Activated naive CD4-positive, alpha-beta T cell treated with Interleukin-2 at 50 U/mL for 16 hours (primary cell): ENCODE measurements at places on chromosomes 4 and X.
A peak's percentile ranks its signal among the peaks of the same experiment; 100 is the strongest.

DNA sequence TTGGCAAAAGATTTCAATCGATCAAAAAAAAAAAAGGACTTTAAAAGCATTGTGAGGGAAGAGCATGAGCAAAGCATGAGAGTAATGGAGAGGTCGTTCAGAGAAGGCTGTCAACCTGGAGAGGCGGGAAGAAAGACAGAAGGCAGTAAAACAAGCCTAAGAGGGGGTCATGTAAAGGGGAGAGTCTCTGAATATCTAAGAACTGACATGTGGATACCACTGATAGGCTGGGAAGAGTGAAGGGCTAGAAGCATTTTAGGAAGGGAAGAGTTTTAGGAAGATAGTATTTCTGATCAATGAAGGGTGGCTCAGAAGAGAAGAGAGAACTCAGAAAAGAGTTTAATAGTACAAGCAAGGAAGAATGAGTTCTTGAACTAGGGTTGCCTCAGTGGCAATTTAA is 7.5 kb downstream of the FAM9C start:
- DNase-seq, result no peak

DNA sequence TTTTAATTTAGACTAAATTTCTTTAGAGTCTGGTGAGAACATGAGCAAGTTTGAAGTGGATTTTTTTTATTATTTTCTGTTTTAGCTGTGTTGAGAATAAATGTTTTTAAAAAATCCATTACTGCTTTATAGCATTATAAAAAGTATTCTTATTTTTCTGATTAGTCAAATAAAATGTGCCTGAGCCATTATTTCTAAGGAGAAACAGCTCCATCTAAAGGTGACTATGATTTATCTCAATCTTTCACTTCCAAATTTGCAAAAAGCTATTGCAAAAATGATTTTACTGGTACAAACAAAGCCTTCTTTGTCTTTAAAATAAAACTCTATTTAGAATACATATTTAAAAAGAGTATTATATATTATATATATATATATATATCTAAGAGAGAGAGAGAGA is 959.2 kb downstream of the FAM133A start:
- no peak for DNase-seq

- DNase-seq, result no peak
Measured at GRCh38 chr4:89823416-89823815, 13.5 kb downstream of the SNCA start.

GRCh38 chr4:175891851-175892250 is 79.8 kb upstream of the GPM6A start:
- DNase-seq, result no peak

- no peak for DNase-seq
Measured at GRCh38 chrX:46260499-46260898, 284.7 kb downstream of the ZNF674 start.

DNA sequence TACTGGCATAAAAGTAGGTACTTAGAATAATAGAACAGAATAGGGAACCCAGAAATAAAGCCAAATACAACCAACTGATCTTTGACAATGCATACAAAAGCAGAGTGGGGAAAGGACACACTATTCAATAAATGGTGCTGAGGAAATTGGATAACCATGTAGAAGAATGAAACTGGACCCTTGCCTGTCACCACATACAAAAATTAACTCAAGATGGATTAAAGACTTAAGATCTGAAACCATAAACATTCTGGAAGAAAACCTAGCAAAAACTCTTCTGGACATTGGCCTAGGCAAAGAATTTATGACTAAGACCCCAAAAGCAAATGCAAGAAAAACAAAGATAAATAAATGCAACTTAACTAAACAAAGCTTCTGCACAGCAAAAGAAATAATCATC is 45.6 kb downstream of the ARFIP1 start:
- no peak for DNase-seq

DNA sequence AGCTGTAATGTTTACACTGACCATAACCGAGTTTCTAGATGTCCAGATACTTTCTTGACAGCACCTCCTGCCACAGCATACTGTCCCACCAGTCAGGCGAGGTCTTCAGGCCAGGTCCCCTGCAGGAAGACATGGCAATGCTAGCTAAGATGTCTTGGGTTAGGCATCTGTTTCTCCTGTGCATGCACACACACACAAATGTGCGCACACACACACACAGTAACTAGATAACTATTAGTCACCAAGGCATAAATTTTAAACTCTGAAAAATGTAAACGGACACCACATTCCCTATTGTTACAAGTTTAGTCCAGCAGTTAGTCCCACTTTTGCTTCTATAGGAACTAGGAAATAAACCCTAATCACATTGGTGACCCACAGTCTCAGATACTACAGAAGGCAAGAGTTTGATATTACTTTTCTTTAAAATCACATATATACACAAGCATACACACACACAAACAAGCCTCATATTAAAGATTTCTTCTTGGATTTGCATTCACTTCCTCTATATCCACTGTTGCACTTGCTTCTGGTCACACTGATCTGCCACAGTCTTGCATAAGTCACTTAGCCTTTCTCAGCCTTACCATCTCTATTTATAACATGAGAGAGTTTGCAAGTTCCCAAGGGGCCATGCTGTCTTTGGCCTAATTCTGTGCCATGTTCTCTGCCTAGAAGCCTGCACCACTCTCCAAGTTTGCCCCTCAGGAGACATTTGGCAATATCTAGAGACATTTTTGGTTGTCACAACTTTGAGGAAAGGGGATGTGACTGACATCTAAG is 32.2 kb downstream of the IL21 start:
- no peak for DNase-seq

DNA sequence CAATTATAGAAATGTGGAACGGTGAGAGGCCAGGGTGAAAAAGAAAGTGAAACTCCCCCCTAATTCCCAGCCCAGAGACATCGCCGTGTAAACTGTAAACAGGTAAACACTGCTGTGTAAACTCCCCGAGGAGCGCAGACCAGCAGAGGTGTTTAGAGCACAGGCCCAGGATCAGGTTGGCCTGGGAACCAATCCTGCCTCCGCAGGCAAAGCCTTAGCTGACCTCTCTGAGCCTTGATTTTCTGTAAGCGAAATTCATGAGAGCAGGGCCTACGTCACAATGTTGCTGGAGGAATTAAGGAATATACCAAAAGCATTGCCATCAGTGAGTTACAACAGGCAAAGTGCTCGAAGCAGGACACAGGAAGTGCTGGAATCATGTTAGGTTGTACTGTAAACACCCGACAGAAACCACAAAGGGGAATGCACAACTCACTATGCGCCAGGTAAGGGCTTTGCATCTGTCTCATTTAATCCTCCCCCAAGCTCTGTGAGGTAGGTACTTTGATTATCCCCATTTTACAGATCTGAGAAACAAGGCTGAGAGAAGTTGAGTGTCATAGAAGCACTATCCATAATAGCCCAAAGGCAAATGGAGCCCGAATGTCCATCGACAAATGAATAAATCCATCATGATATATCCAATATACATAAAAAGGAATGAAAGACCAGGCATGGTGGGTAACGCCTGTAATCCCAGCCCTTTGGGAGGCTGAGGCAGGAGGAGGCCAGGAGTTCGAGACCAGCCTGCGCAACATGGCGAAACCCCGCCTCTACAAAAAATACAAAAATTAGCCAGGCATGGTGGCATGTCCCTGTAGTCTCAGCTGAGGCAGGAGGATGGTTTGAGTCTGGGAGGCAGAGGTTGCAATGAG is 30.7 kb upstream of the KIAA0232 start:
- no peak for DNase-seq

- DNase-seq, result no peak
Measured at GRCh38 chr4:160880180-160880579, 1283.6 kb downstream of the FSTL5 start.

DNA sequence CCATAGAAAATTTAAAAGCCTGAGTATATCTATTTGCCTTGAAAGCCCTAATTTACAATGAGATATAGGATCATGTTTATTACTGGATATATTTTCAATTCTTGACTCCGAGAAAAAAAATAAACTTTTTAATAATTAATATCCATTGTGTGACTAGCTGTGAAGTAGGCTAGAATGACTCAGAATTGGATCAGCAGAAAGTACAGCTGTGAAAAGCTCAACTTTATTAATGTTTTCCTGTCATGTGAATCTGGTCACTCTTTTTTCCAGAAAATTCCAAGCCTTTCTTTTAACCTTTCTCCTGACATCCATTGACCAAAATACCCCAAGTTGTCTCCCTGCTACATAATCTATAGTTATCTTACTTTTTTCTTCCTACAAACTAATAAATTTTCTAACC is 171.8 kb upstream of the PACRGL start:
- DNase-seq, result no peak

GRCh38 chr4:81673961-81674360 is 202.3 kb upstream of the RASGEF1B start:
- no peak for DNase-seq

- no peak for DNase-seq
Measured at GRCh38 chrX:43456063-43456462, 200.0 kb upstream of the MAOA start.

DNA sequence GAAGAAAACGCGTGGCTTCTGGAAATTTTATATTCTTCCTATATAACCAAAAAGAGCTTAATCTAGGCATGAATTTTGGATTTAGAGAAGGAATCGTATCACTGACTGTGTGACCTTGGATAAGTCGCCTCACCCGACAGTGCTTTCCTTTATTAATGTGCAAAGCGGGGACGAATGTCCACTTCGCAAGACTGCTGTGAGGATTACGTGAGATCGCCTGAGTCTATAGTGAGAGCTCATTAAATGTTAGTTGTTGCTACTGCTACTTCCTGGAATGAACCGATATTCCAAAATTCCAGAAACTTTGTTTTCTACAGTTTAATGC is 448 bp upstream of the TBC1D8B start:
- DNase-seq, result no peak

DNA sequence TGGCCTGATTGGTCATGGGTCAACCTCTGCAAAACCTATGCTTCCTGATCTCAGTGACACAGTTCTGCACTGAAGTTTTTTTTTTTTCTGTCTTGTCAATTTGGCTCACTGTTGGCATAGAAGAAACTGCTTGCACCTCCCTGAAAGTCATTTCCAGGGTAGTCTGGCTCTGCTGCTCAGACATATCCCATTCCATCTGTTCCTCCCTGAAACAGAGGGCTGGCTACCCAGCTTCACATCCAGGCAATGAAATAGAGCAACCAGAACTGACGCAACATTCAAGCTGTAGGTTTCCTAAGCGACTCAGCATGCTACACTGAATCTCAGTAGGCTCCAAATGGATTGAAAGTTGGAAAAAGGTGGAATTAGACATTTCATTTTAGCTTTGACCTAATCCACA is 176.8 kb upstream of the MBNL3 start:
- DNase-seq, result no peak

- no peak for DNase-seq
Measured at GRCh38 chr4:102501447-102501696, 213 bp downstream of the NFKB1 start.

DNA sequence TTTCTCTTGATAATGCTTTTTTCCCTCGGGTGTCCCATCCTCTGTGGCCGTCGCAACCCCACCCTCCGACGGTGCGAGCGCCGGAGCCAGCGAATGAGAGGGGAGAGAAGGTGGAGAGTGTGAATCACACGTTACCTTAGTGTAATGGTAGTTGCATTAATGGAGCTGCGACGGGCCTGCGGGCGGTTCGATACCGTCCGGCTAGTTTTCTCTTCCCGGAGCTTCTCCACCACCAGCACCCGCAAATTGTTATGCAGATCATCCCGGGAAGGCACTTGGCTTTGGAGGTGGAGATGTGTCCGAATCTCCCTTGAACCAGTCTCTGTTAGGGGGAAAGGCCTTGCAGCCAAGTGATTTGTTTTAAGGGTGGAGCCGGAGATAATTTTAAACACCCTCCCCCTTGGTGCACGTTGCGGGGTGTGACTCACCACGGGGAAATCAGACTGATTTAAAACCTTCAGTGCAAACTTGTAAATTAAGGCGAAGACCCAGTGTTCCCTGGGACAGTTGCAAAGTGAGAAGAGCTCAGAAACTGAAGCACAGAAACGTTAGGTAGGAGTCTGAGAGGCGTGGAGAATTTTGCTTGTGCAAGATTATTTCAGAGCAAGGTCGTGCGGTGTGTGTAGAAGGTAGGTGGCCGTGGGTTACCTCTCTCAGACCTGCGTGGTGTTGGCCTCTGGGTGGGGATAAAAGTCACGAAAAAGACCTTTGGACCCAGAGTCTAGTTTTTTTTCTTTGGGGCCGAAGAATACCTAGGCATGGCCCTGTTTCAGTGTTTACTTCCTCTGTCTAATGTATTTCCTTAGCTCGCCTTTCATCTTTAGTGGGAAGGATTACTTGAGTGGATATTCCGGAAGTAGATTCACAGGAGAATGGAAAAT is 1.3 kb downstream of the AFF1 start:
- DNase-seq, result peak; percentile 83

- DNase-seq, result no peak
Measured at GRCh38 chrX:18668071-18668835, 3.7 kb downstream of the RS1 start.

DNA sequence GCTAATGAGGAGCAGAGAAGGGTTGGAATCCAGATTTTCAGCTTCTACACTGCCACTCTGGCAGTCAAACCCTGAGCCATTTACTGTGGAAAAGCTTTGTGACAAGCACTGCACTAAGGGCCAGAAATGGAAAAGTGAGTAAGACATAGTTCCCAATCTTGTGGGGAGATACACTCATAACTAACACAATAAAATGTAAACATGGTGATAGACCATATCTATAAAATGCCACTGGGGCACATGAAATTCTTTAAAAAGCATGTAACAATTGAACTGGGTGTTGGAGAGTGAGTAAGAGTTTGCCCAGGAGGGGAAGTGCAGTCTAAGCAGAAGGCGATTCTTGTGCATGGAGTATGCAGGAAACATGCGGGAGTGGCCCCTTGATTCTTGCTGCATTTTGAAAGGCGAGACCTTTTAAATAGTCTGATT is 32.0 kb upstream of the ANXA5 start:
- no peak for DNase-seq

DNA sequence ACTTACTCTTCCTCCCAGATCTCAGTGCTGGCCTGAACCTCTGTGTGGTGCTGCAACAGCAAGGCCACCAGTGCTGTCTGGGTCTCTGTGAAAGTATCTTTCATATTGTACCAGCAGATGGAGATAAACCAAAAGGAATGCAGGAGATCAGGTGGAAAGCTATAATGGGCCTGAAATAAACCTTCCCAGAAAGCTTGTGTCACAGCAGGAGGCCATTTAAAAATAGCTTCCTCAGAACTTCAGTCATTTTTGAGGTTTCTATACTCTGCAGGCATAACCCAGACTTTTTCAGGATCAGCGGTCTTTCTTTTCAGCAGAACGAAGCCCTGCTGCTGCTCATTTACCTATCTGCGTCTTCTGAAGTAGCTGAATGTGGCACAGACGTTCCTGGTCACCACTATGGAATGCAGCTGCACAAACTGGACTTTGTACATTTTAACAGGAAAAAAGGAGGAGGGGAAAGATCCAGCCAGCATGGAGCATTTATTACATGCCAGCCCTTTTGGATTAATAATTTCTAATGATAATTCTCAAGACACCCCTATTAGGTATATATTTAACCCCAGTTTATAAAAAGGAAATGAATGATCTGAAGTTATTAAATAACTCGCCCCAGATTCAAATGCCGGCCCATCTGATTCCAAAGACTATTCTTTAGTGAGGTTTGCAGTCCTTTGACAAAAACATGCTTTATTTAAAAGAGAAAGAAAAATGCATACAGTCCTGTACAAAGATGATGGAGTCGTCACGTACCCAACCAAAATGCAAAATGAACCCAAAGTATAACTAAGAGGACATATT is 119.7 kb downstream of the NFKB1 start:
- DNase-seq, result no peak
